Chondrocyte (in vitro differentiated cells): ENCODE measurements at places on chromosomes 7 and 10. TPM values are rescaled to one million over a fixed set of nuclear protein-coding genes. Genes with fewer than 3 reads are reported as not detected.

Gene EVX1
- total RNA-seq, result not detected in 3 replicates

Gene SLC26A4
- total RNA-seq, result 0.55 to 0.85 TPM (median 0.60 TPM) in 3 replicates

- no peak overlapping the region for H3K4me3 ChIP-seq
- DNase-seq, result no peak
- no peaks in the 10 kb centered on the region for H3K27me3 ChIP-seq
- no peak overlapping the region for H3K27ac ChIP-seq
Measured at GRCh38 chr10:93703066-93703465, 674 bp upstream of the FRA10AC1 start.

- no peaks in the 10 kb centered on the region for H3K4me1 ChIP-seq
- peaks cover 47% of the 10 kb centered on the region for H3K27me3 ChIP-seq
- no peak overlapping the region for H3K4me3 ChIP-seq
- DNase-seq, result peak; percentile 79
Measured at GRCh38 chr10:132977076-132977475, 34.7 kb upstream of the CFAP46 start.

- peaks cover 22% of the 10 kb centered on the region for H3K4me1 ChIP-seq
- peak overlapping the region; percentile 80 for H3K4me3 ChIP-seq
- H3K27ac ChIP-seq, result peak overlapping the region; percentile 29
- no peaks in the 10 kb centered on the region for H3K36me3 ChIP-seq
Measured at GRCh38 chr7:111091593-111092358, 849 bp downstream of the LRRN3 start.

DNA sequence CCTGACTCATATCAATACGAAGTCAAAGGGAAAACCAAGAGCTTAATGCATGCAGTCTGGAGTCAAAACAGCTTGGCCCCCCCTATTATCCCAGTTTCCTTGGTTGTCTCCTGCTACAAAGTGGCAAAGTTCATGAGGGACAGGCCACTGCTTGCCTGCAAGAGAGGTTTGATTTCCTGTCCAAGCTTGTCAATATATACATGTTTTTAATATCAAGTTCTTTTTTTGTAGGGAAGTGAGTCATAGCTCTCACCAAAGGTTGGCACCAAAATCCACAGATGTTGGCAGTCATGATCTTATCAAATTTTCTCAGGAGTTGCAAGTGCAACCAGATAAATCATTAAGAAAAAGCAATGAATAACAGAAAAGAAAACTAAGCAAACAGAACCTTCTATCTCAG is 176.8 kb downstream of the COBL start:
- no peak overlapping the region for H3K4me3 ChIP-seq
- H3K27me3 ChIP-seq, result peaks cover 13% of the 10 kb centered on the region
- H3K4me1 ChIP-seq, result peaks cover 17% of the 10 kb centered on the region
- H3K36me3 ChIP-seq, result no peaks in the 10 kb centered on the region

- no peak overlapping the region for H3K27ac ChIP-seq
- peaks cover 10% of the 10 kb centered on the region for H3K36me3 ChIP-seq
- no peak for DNase-seq
- no peak overlapping the region for H3K4me3 ChIP-seq
- H3K27me3 ChIP-seq, result no peaks in the 10 kb centered on the region
Measured at GRCh38 chr7:391411-391951, 101.5 kb downstream of the FOXL3 start.

DNA sequence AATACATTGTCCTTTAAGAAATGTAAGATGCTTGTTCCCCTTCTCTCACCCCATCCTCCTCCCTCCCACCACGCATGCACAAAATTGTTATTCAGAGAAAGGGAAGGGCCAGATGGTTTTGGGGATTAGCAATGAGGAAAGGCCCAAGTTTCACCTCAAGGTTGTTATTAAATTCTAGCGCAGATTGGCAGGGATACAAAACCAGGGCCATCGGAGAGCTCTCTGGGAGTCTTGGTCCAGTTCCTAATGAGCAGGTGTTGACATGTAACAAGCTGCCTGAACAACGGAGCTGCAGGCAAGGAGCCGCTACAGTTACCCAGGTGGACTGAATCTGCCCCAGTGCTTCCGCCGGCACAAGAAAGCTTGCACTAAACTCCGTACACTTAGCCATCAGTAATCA is 9.7 kb upstream of the ANK3 start:
- no peaks in the 10 kb centered on the region for H3K27me3 ChIP-seq
- H3K36me3 ChIP-seq, result peaks cover 2% of the 10 kb centered on the region
- H3K27ac ChIP-seq, result no peak overlapping the region
- no peak for DNase-seq
- H3K4me1 ChIP-seq, result no peaks in the 10 kb centered on the region

DNA sequence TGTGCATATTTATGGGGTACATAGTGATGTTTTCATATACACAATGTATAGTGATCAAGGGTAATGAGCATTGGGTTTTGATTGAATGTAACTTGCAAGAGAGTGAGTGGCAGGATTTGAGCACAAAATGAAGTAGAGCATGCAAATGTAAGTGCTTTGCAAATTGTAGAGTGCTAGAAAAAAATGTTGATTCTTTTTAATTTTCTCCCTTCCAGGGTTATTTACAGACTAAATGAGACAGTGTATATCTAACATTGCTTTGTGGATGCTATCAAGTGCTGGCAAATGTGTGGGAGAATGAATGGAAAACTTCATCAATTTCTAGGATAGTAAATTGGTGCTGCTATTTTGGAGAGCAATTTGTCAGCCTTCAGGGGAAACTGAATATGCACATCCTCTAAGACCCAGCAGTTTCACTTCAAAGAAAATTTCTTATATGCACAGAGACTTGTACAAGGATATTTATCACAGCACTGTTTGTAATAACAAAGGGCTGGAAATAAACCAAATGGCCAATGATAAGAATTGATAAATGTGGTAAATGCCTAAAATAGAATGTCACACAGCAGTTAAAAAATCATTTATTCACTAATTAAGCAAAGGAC is 120.6 kb upstream of the PLPP4 start:
- no peak overlapping the region for H3K4me3 ChIP-seq
- H3K27me3 ChIP-seq, result peaks cover 9% of the 10 kb centered on the region
- no peak for DNase-seq
- H3K4me1 ChIP-seq, result no peaks in the 10 kb centered on the region
- no peaks in the 10 kb centered on the region for H3K36me3 ChIP-seq
